ENCODE measurements at places on chromosomes 11 and 22.
A peak's percentile ranks its signal among the peaks of the same experiment; 100 is the strongest.

DNA sequence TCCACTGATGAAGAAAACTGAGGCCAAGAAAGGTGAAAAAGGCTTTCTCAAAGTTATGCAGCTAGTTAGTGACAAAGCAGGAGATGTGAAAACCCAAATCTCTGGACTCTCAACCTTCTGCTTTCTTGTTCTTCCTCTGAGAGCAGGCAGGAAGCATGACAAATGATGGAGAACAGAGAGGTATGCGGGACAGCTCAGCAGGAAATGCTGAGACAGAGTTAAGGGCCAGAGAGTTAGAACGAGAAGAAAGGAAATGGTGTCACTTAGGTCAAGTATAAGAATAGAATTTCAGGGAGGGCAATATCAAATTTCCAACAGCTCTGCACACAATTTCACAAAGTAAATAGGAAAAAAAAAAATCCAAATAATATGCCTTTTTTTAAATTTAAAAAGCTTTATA is 67.6 kb upstream of the ARHGAP42 start:
- no peak for DNase-seq

DNA sequence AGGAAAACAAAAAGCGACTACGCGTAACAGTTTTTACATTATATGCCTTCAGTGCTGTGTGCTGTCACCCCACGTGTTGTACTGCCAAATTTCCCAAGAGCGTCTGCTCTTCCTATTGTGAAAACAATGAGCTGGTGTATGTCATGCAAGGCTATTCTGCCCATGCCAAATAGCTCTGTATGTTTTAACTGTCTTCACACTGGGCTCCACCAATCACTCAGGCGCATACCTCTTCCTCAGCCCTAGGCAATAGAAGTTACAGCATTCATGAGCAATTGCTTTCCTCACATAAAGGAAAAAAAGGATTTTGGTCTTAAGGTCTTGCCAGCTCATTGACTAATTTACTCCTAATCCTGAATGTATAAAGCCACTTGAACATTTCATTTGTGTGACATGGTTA is 606.8 kb downstream of the NTM start:
- peak; percentile 32 for DNase-seq

GRCh38 chr11:75504501-75504900 is 21.2 kb downstream of the GDPD5 start:
- no peak for DNase-seq

DNA sequence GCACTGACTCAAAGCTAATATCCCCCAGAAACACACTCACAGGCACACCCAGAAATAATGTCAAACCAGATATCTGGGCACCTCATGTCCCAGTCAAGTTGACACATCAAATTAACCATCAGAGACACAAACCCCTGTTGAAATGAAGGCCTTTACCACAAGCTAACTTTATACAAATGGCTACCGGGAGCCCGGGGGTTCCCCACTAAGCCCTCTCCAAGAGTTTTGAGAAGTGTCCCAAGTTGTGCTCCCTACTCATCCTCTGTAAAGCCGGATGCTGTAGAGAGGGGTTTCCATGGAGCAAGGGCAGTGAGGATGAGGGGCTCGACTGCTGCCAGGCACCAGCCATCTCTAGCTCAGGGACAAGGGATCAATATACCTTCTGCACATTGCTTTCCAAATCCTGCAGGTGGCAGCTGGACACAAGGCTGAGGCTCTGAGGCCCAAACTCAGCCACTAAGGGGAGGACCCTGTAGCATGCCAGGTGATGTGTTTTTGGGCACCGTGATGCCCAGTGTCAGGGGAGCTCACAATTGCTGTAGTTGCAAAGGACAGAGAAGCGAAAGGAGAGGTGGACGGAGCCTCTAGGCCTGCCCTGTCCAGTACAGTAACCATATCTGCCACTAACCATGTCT is 145.7 kb downstream of the TTC17 start:
- no peak for DNase-seq

DNA sequence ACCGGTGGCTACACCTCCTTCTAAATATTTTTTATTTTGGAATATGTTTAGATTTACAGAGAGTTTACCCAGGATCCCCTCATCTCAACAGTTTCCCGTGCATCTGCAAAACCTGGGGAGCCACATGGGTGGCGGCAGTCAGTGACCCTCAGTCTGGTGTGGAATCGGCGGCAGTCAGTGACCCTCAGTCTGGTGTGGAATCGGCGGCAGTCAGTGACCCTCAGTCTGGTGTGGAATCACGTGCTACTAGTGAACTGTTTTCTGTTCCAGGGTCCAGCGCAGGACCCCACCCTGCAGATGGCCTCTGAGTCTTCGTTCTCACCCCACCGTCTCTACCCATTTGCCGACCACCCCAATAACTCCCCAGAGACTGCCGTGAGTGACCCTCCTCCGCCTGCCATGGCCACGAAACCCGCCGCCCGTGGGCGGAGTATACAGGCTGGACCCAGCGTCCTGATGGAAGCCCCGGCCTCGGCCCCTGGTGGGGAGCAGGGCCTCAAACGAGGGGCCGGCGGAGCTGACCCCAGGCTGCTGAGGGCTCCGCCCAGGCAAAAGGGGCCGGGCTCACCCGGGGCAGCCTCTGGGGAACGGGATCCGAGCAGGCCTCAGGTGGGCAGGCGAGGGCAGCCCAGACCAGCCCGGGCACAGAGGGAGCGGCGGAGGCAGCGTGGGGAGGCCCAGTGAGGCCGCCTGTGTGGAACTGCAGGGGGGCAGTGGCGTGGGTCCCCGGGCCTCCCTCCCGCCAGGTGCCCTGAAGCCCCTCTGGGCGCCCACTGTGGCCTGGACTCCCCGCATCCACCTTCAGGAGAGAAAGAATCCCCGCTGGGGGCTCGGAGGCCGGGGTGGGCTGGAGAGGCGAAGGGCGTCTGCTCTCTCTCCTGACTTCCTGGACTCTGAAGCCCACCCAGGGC is 2.5 kb downstream of the IL17REL start:
- no peak for DNase-seq

- DNase-seq = no peak
Observed at GRCh38 chr11:112795142-112795815, 165.9 kb upstream of the NCAM1 start.

GRCh38 chr11:76684516-76684915 is 14.0 kb upstream of the LRRC32 start:
- DNase-seq = no peak

- DNase-seq = no peak
Observed at GRCh38 chr22:32864041-32864440, 62.5 kb downstream of the TIMP3 start.

DNA sequence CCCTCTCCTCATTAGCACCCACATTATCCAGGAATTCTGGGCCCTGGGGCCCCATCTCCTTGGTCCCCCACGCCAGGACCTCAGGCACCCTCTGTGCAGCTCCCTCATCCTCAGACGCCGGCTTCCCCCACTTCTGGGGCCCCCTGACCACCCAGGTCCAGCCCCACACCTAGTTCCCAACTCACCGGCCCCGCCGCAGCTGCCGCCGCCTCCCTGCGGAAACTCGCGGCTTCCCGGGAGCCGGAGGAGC is at the start of gene PCSK7:
Gene PCSK7, minus strand, starts transcription at position 232 of the 250 bp plus-strand sequence. CDS start 2,229 bp downstream, outside the sequence.
- DNase-seq = no peak

- DNase-seq = no peak
Observed at GRCh38 chr11:45458269-45458668, 172.1 kb upstream of the SYT13 start.
